Activated CD4-positive, alpha-beta T cell treated with anti-CD3 and anti-CD28 coated beads, Interleukin-2, amount 50 U/mL, for 24 hours (primary cell): ENCODE measurements at places on chromosomes 5 and 9.

GRCh38 chr5:5079876-5080275, 60.3 kb upstream of the ADAMTS16 start:
- DNase-seq = no peak

DNA sequence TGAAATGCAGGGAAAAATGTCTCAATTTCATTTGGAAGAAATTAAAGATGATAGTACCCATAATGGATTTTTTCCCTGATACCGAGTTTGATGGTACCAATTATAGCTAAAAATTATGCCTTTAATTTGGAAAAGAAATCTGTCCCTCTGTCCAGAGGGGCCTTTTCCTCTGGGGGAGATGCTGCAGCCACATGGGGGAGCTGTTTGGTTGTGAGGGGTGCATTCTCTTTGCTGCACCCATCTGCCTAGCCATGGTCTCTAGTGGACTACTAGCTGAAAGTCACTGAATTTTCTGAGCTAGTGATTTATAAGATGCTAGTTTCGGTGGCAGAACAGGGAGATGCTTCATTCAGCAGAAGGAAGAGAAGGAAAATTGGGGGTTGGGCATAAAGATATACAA, 9.6 kb downstream of the SEC61B start:
- no peak for DNase-seq

GRCh38 chr9:136339958-136340310, 12.6 kb downstream of the GPSM1 start:
- DNase-seq = no peak

- no peak for DNase-seq
Observed at GRCh38 chr5:60903356-60903755, 41.5 kb downstream of the ERCC8 start.

GRCh38 chr9:86975606-86976005, 28.3 kb upstream of the GAS1 start:
- DNase-seq = no peak

- no peak for DNase-seq
Observed at GRCh38 chr9:107872457-107873192, 383.1 kb upstream of the KLF4 start.

DNA sequence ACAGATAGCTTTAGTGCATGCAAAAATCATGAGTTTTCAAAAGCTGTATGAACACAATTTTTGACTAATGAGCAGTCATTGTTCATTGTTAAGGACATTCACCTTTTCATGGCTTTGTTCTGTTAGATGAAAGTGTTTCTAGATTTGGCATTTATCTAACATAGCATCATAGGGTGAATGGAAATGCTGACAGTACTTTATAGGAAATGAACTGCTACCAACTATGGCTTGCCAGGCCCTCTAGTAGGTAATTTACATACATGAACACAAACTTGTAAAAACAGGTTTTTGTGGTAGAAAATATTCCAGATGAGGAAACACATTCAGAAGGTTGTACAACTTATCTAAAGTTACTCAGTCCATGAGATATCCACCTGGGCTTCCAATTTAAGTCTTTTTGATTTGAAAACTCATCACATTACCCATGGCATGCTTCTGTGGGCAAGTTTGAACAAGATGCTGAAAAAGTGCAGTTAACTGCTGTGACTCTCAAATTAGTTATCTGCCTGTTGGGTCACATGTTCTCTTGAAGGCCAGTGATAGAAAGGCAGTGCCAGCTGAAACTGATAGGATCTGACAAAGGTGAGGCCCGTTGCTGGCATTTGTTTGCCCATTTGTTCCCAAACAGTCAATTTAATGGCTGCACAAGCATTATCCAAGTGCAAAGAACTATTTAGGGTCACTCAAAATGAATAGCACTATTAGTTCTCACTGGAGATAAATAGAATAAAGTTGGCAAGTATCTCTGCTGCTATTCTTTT, 399.1 kb downstream of the MAN2A1 start:
- peak; percentile 21 for DNase-seq

DNA sequence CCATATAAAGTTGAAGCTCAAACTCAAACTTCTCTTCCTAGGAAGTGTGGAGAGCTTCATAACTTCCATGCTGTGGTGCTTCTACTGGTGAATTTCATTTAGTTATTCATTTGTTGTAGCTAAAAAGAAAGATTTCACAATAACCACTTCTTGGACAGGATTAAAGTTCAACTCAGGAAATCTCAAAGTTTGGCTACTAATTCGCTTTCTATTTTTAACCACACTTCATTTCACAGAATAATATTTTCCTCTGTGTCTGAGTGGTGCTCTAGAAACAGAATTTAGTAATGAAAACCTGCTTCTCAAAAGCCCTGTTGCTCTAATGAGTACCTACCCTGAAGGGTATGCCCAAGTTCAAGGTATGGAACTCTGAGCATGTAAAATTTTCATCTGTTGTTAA, 73.9 kb downstream of the ACTBL2 start:
- no peak for DNase-seq
